ENCODE measurements at places on chromosomes 1 and 21. TPM values are rescaled to one million over a fixed set of nuclear protein-coding genes. Genes with fewer than 3 reads are reported as not detected.

The C1orf56 gene
- total RNA-seq, result 6.2 TPM

The TMEM52 gene
- 0.30 TPM for total RNA-seq

The CD34 gene
- total RNA-seq, result not detected

The S100A3 gene
- 114 TPM for total RNA-seq

The MIER1 gene
- total RNA-seq, result 10.1 TPM

The NMNAT2 gene
- 0.71 TPM for total RNA-seq

The PLA2G2D gene
- not detected for total RNA-seq

The SH3BGR gene
- total RNA-seq, result 0.30 TPM

The TACSTD2 gene
- total RNA-seq, result not detected

The AMY1C gene
- total RNA-seq, result not detected

The COX20 gene
- total RNA-seq, result 53.6 TPM

The PSMD4 gene
- total RNA-seq, result 173 TPM

The RPS8 gene
- 1,730 TPM for total RNA-seq

The FAAH gene
- total RNA-seq, result 0.81 TPM

The SLC25A34 gene
- 0.53 TPM for total RNA-seq

The FCMR gene
- total RNA-seq, result 5.2 TPM

The AMY2A gene
- total RNA-seq, result not detected

The OR2T33 gene
- total RNA-seq, result not detected

The IKBKE gene
- 6.0 TPM for total RNA-seq

The LCE3D gene
- total RNA-seq, result 2.3 TPM

The PAX7 gene
- 0.74 TPM for total RNA-seq

The SYCP1 gene
- not detected for total RNA-seq

The C8A gene
- not detected for total RNA-seq

The AUNIP gene
- total RNA-seq, result 7.8 TPM

The CFAP141 gene
- not detected for total RNA-seq

The ST6GALNAC3 gene
- 0.77 TPM for total RNA-seq

The KDF1 gene
- not detected for total RNA-seq

The XCL1 gene
- total RNA-seq, result not detected

The CSF3R gene
- not detected for total RNA-seq

The HSF2BP gene
- total RNA-seq, result 1.8 TPM

The ADAM30 gene
- not detected for total RNA-seq

The NFASC gene
- total RNA-seq, result 1.5 TPM

The SFN gene
- 710 TPM for total RNA-seq

The LYPD8 gene
- not detected for total RNA-seq

The LUZP1 gene
- 23.7 TPM for total RNA-seq

The FLG2 gene
- total RNA-seq, result not detected

The ASPM gene
- total RNA-seq, result 17.5 TPM

The PEX11B gene
- 33.2 TPM for total RNA-seq

The GNAT2 gene
- total RNA-seq, result 0.17 TPM

The VHLL gene
- not detected for total RNA-seq

The TMEM81 gene
- total RNA-seq, result 2.9 TPM

The UBE2U gene
- not detected for total RNA-seq

The ATP1A4 gene
- not detected for total RNA-seq

The CFAP107 gene
- total RNA-seq, result not detected
